ENCODE measurements at places on chromosomes 6 and 20.
A peak's percentile ranks its signal among the peaks of the same experiment; 100 is the strongest.

GRCh38 chr6:26304797-26305640, 60.0 kb upstream of the BTN3A2 start:
- DNase-seq: no peak

DNA sequence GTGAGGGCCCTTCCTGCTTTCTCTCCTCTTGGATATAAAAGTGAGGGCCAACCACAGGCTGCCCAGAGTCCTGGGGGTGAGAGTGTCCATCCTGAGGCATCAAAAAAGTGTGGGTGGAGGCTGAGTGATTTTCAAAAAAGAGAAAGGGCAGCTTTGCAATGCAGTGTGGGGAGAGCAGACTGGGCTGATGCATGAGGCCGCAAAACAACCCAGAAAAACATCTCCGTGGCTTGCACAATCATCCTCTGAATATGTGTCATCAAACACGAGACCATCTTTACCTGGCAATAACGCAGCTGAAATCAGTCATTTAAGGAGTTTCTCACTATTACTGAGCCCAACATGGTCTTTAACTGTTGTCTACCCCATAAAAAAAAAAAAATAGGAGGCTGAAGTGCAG, 191.2 kb upstream of the SOX4 start:
- DNase-seq: no peak

DNA sequence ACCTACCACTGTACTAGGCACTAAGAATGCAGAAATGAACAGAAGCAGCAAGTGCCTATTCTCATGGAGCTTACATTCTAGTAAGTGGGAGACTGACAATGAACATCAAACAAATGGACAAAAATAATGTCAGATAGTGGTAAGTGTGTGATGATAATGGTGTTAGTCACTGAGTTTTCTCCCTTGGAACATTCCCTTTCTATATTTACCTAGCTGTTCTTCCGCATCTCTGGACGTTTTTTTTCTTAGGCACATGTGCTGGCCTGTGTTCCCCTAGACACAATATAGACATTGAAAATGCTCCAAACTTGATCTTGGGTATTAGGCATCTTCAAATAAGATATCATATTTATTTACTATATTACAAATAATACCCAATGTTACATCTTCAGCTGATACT, 218.1 kb upstream of the GJE1 start:
- DNase-seq: no peak

GRCh38 chr20:3158968-3159431, 665 bp downstream of the FASTKD5 start:
- DNase-seq: no peak

DNA sequence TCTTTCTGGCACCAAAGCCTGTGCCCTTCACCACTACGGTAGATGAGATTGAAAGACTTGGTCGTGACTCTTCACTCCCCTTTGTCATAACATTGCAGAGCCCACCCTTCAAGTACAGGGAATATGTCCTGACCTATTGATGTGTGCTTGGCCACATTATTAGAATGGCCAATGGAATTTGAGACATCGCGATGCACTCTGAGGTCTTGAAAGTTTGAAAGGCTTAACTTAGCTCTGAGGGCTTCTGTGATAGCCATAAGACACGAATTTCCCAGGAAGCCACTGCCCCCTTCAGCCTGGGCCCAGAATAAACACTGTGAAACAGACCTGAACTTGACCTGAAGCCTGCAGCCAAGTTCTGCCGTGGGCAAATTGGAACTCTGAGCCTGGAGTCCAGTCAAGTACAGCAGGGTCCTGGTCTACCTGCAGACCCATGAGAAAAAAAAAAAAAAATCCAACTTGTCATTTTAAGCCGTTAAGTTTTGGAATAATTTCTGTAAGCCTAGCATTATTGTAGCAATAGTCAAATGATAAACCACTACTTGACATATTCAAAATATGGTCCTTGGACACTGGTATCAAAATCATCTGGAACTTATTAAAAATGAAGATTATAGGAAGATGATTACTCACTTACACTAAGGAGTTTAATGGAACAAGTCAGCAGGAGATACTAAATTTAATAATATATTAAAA, 36.9 kb upstream of the TRAF3IP2 start:
- DNase-seq: peak; percentile 83
